ENCODE measurements at places on chromosomes 4 and X.

- DNase-seq = no peak
Observed at GRCh38 chrX:13937370-13938050, 92.2 kb downstream of the GEMIN8 start.

DNA sequence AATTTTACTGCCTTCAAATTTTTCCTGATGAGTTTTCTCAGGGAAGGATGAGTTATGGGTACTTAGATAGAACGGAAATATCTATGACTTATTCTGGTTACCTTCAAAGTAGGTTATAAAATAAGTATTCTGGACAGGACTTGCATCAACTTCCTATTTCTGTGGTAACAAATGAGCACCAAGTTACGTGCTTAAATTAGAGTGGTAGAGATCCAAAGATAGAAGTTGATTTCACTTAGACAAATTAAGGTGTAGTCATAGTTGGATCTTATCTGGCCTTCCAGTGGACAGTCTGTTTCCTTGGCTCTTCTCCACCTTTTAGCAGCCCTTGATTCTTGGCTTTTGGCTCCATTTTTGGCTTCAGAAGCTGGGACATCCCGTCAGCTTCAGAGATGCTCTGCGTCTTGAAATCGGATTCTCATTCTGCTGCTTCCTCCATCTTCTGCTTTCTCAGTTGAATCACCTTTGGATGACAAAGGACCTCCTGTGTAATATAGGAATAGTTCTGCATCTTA, 109.9 kb downstream of the ZNF518B start:
- no peak for DNase-seq

DNA sequence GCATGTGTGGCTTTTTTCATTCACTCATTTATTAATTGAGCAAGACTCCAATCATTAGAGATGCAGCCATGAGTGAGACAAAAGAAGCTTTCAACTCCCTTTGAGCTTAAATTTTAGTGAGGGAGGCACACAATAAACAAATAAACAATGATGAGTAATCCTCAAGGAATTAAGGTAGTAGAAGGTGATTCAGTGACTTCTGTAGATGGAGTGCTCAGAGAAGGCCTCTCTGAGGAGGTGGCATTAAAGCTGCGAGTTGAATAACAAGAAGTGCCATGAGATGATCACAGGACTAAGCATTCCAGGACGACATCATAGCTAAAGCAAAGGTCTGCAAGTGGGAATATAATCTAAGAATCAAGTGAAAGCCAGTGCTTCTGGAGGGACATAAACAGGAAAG, 77.6 kb downstream of the NWD2 start:
- no peak for DNase-seq

- DNase-seq = no peak
Observed at GRCh38 chr4:25921922-25922321, 7.9 kb downstream of the SMIM20 start.
